HFF-Myc (cell line): ENCODE measurements at places on chromosomes 12 and 14.

GRCh38 chr14:91350813-91351511 is 66.7 kb downstream of the CCDC88C start:
- DNase-seq, result no peak

DNA sequence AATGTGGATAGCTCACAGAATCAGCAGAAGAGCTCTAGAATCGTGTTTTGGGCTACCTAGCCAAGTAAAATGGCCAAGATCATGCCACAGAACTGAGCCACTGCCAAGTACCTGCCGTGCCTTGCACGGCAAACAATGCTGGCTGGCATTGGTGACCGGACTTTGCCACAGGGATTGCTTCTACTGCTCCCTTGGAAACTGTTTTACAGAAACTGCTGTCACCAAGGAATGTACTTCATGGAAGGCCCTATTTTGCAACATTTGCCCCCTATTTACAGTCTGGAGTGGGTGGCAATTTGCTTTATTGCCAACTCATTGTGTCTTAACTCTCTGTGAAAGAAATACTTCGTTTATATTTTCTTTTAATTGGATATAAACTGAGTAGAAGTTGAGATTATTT is 49.0 kb downstream of the BORCS5 start:
- no peak for DNase-seq

DNA sequence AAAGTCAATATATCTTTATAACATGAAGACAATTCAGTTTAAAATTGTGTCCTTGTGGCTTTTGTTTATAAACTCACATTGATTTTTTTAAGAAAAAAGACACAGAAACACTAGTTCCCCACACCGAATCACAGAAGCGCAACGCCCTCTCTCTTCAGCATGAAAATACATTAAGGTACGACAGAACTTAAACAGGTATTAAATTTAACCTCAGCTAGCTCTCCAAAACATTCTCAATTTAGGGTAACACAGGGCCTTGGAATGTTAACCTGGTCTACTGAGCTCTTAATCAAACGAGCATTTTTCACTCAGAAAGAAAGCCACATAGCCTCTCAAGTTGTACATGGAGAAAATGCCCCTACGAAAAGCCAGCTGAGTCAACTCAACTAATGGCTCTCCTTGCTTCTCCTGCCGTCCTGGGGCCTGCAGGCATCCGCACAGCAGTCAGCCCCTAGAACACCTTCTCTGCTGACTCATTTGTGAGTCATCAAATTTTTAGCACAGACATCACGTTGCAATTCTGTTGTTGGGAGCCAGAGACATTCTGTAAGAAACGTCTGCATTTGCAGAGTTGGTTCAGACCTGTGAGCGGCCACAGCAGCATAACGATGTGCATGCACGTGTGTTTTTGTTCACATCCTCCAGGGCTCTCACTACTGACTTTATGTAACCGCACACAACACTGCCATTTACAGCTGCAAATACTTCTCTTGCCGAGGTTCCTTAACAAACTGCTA is 141.6 kb downstream of the ITPR2 start:
- DNase-seq, result peak; percentile 89

DNA sequence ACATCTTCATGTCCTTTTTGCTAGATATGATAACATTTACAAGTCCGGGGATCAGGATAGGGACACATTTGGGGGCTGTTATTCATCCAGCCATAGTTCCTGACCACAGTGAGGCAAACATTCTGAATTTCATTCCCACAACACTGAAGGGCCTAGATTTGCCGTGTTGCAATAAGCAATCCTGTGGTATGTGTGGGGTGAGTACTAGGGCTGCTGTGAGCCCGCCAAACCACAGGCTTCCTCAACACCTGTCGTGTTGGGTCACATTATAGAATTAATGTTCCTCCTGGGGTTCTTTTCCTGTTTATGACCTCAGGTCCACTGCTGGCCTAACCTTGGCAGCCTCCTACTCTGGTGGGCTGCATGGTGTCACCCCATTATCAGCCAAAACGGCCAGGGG is 119.2 kb downstream of the TBC1D30 start:
- DNase-seq, result no peak

DNA sequence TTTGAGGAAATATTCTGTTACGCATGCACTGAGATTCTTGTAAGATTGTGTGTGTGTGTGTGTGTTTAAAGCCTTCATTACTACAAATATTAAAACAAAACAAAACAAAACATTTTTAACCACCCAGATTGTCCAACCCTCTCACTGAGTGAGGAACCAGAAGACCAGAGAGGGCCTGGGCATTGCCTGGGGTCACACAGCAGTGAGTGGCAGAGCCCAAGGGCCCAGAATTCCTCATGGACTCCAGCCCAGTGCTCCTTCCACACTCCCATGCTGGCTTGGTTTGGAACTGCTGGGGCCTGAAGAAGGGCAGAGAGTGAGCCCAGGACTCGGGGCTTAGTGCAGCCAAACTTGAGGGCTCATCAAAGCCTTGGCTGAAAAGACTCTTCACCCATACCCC is 1.6 kb upstream of the OTUB2 start:
- DNase-seq, result no peak

GRCh38 chr14:24399447-24399822 is 632 bp downstream of the NYNRIN start:
- no peak for DNase-seq

GRCh38 chr12:63150713-63151622 is at the start of gene AVPR1A:
Gene AVPR1A, minus strand, starts transcription at chr12:63151201. Its CDS starts 365 bp downstream, at chr12:63150836.
- no peak for DNase-seq

- DNase-seq, result no peak
Measured at GRCh38 chr14:104632781-104633180, 28.2 kb upstream of the TMEM179 start.

GRCh38 chr12:114812858-114813761 is 129.1 kb upstream of the TBX3 start:
- DNase-seq, result no peak

DNA sequence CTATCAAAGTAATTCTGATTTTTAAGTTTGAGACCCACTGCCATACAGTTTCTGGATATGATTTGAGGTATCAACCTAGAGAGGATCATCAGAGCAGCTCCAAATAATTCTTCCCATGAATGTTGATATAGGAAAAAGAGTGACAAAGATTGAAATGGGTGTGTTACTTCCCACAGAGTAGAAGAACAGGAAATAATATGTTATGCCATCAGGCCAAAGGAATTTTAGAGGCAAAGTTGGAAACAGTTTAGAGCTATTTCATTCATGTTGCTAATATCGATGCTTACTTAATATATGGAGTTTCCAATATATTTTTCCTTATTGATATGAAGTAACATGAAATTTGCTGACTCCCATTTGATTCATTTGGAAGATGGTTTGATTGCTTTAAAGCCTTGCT is 8.9 kb upstream of the MSRB3 start:
- no peak for DNase-seq

DNA sequence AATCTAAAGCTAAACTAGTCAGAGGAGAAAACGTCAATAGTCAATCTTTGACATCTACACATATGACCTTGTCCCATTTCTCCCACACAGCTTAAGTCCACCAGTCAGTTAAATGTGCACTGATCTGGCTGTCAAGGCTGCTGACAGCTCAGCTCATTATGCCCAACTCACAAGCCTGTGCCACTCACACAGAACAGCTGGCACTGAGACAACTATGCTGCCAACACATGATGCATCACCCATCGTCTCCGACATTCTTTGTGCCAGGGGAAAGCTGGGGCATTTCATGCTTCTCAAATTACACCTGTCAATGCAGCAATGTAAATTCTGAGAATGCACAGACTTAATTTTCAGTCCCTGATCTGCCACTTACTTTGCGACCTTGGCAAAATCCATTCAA is 25.3 kb downstream of the GNS start:
- no peak for DNase-seq

- no peak for DNase-seq
Measured at GRCh38 chr14:60695327-60695726, 28.8 kb downstream of the SIX4 start.

- no peak for DNase-seq
Measured at GRCh38 chr14:104702673-104703072, 13.3 kb downstream of the INF2 start.

GRCh38 chr14:100286484-100287191 is 19.6 kb downstream of the SLC25A29 start:
- DNase-seq, result no peak

DNA sequence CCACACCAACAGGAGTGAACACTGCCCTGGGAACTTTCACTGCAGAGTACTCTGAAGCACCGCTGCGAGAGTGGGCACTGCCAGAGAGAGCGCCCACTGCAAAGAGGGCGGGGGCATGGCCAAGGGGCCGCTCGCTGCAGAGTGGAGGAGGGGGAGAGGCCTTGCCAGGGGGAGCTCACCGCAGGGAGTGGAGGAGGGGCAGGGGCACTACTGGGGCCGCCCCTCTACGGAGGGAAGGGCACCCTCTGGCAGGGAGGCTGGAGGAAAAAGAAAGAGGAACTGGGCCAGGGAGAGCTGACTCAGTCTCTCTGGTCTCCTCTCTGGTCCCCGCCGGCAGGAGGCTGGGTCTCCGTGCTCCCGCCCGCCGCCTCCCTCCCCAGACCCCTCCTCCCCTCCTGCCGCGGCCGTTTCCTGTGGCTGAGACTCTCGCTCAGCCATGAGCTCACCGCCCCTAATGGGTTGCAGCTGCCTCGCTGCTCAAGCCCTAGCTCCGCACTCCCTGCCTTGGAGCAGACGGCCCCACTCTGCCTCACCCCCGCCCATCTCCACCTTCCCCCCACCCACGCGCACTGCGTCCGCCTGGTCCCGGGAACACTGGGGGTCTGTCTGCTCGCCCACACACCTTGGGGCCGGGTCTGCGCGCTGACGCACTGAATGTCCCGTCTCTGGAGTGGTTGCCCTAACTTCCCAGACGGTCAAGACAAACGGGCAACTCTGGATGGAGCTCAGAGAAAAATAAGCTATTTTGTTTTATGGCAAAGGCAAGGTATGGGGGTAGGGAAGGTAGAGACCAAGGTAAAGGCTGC is 1.3 kb downstream of the ARHGEF40 start:
- peak; percentile 76 for DNase-seq

- DNase-seq, result no peak
Measured at GRCh38 chr14:93108105-93108504, 7.6 kb downstream of the ITPK1 start.

- DNase-seq, result no peak
Measured at GRCh38 chr14:87934185-87934584, 58.8 kb downstream of the GALC start.
